SIG-M5 (cell line): ENCODE measurements at places on chromosomes 11 and 22.

- DNase-seq, result no peak
Observed at GRCh38 chr22:47172771-47173534, 410.5 kb downstream of the TBC1D22A start.

- no peak for DNase-seq
Observed at GRCh38 chr11:44031549-44031948, 16.2 kb upstream of the ACCSL start.

DNA sequence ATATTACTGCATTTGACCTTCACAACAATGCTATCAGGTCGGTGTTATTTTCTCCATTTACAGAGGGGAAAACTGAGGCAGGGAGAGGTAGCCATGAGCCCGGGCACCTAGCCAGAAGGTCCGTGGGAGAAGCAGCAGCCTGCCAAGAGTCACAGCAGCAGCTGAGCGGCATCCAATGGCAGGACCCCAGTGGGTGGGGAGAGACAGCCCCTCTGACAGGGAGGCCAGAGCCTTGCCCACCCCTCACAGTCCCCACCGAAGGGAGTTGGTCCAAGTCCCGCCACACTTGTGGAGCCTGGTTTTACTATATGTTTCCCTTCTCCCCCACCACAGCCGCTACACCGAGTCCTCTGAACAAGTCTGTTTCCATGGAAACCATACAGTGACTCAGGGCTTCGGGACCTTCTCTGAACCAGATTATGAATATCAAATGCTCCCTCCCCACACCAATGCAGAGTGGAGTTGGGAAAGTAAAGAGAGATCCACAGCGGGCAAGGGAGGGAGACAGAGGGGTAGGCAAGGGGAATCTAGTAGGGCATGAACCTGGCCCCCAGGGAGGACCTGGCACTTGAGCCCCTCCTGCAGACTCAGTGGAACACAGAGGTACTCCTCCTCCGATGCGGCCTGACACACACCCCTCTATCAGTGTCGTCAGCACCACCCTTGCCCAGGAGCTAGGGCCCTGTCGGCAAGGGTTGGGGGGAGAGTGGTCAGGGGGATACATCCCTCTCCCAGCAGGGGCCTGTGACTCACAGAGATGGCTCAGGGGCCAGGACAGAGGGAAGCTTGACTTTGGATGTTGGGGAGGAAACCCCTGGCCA is 2.5 kb downstream of the CHST1 start:
- DNase-seq, result no peak

DNA sequence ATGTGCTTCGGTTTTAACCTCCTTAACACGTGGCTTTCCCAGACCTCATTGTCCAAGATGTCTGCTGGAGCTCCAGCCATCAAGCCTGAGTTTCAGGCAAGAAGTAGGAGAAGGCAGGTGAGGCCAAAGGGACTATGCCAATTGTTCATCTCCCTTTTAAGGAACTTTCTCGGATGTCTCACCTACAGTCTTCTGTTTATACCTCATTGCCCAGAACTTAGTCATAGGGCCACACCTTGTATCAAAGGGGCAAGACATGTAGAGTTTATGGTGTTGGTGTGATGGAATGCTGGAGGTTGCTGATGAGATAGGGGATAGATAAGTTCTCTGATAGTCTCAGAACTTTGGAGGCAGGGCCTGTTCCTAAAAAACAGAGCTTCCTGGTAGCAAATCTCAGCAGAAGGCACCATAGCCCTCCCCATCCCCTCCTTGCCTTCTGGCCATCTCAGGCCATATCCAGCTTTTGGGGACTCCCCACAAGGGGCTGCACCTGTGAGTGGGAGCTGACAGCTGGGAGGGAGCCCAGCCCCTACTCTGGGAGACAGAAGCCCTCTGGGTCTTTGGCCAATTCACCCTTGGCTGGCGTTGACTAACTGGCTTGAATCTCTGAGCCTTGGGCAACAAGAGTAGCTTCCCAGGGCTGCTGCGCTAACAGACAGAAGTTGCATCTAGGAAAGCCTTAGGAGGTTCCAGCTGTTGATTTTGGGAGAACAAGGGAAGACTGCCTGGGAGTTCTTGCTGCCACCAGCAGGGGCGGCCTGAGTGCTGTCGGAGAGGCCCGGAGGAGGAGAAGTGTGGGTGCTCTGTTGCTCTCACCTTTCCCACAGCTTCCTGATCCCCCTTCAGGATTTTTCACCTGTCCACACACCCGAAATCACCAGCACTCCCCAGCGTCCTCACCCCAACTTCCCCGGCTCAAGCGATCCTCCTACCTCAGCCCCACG is 149.8 kb upstream of the THY1 start:
- no peak for DNase-seq

- DNase-seq, result no peak
Observed at GRCh38 chr11:45651841-45652749, 13.3 kb downstream of the CHST1 start.

DNA sequence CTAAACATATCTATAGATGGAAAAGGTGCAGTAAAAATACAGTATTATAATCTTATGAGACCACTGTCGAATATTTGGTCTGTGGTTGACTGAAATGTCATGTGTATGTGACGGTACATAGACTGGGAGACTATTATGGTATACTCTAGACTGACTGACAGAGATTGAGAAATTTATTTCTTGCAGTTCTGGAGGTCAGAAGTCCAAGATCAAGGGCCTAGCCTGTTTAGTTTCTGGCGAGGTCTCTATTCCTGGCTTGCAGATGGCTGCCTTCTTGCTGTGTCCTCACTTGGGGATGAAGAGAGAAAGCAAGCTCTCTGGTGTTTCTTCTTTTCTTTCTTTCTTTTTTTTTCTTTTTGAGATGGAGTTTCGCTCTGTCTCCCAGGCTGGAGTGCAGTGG is 7.3 kb upstream of the OSBP2 start:
- no peak for DNase-seq

DNA sequence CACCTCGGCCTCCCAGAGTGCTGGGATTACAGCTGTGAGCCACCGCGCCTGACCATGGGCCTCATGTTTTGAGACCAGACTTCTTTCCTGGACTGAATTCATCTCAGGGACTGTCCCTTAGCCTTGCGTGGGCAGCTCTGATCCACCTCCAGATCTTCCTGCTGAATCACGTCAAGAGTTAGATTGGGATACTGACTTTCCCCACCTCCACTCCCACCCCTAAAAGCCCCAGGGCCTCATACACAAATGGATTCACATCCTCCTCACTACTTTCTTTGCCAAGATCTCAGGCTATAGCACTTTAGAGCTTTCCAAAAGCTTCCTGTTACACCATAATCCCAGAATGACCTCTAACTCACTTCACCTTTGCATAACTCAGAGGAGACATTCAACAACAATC is 12.1 kb downstream of the CCDC87 start:
- no peak for DNase-seq

DNA sequence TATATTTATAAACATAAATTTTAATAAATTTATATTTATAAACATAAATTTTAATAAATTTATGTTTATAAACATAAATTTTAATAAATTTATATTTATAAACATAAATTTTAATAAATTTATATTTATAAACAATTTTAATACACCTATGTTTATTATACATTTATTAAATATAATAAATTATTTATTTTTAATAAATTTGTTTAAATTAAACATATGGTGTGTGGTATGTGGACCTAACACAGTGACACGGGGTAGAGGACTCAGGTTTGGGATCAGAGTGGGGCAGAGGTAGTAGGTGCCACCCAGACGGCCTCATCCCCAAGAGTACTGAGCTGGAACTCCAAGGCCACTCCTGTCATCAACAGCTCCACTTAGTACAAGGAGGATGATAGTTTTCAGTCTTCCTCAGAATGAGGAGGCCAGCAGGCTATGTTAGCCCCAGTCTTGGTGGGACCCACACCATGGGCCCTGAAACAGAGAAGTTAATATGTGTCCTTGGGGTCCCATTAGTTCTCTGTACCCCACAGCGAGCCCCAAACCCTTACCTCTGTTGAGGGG is 46.7 kb upstream of the BID start:
- no peak for DNase-seq

- no peak for DNase-seq
Observed at GRCh38 chr22:36383110-36383581, 4.6 kb downstream of the MYH9 start.

- DNase-seq, result no peak
Observed at GRCh38 chr11:14095882-14096281, 133.4 kb downstream of the SPON1 start.

GRCh38 chr11:34308913-34309585 is 48.8 kb downstream of the ABTB2 start:
- DNase-seq, result no peak
